Osteoblast (primary cell): ENCODE measurements at places on chromosomes 2 and 18. TPM values are rescaled to one million over a fixed set of nuclear protein-coding genes. Genes with fewer than 3 reads are reported as not detected.
A peak's percentile ranks its signal among the peaks of the same experiment; 100 is the strongest.

GRCh38 chr2:175580652-175581051 lies 399.1 kb upstream of the ATP5MC3 start:
- DNase-seq: no peak

GRCh38 chr18:70432804-70433400 lies 144.1 kb downstream of the SOCS6 start:
- no peak for DNase-seq

- DNase-seq: peak; percentile 22
Measured at GRCh38 chr2:119958670-119959268, 54.1 kb upstream of the EPB41L5 start.

GRCh38 chr18:55513161-55513560 lies 74.8 kb downstream of the TCF4 start:
- no peak for DNase-seq

- DNase-seq: no peak
Measured at GRCh38 chr18:49011291-49011746, 60.6 kb upstream of the SMAD7 start.

DNA sequence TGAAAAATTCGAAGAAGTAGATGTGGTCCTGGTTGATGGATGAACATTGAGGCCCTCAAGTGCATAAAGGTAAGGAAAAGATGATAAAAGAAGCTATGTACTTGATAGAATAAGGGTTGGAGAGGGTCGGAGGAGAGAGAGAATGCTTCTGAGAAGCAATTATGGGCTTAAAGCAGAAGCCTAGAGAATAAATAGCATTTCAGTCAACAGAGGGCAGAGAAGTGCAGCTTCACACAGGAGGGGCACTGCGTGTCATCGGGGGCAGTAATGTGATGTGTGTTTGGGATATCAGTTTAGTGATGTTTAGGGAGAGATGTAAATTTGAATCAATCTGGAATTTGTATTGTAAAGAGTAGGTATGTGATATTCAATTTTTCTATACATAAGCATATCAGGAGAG lies 334.5 kb downstream of the PIK3C3 start:
- no peak for DNase-seq

- DNase-seq: no peak
Measured at GRCh38 chr2:75604484-75604883, 42.1 kb upstream of the MRPL19 start.

The SNRNP200 gene
- 42.7 and 44.2 TPM in 2 replicates for total RNA-seq

The CDH2 gene
- 75.6 and 78.7 TPM in 2 replicates for total RNA-seq

The GPR75 gene
- total RNA-seq: 1.8 and 2.2 TPM in 2 replicates
